ENCODE measurements at places on chromosomes 16 and 17.

- DNase-seq = no peak
Observed at GRCh38 chr16:88195911-88196465, 186.8 kb upstream of the ZNF469 start.

DNA sequence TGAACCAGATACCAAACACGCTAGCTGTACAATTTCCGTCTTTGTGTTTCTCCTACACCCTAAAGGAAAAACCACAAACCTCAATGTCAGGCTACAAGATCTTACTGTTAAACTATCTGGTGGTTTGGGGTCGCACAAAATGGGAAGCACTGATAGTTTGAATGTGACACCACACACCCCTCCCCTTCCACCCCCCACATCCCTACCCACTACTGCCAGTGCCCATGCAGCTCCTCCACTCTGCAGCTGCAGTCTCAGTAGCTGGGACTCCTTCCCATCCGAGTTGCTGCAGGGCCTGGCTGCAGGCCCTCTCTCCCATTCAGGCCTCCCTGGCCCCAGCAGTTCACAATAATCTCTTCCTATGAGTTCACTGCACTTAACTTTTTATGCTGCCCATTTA, 18.4 kb downstream of the TRAP1 start:
- DNase-seq = no peak

DNA sequence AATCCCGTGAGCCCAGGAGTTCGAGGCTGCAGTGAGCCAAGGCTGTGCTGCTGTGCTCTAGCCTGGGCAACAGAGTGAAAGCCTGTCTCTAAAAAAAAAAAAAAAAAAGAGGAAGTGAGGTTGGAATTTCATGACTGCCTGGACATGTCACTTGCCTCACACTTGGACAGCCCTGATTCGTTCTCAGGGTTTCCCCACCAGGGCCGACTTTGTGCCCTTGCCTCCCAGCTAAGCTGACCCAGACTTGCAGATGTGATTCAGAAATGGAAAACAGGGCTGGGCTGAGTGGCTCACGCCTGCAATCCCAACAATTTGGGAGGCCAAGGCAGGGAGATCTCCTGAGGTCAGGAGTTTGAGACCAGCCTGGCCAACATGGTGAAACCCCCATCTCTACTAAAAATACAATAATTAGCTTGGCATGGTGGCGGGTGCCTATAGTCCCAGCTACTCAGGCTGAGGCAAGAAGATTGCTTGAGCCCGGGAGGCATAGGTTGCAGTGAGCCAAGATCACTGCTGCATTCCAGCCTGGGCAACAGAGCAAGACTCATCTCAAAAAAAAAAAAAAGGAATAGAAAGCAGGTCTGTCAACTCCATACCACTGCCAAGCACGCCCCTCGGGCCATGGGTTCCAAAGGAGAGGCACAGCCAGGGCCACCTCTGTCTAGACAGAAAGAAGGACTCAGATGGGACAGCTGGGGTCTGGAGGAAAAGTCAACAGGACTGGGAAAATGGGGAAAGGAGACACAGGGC, 46.9 kb downstream of the SOCS1 start:
- DNase-seq = no peak

DNA sequence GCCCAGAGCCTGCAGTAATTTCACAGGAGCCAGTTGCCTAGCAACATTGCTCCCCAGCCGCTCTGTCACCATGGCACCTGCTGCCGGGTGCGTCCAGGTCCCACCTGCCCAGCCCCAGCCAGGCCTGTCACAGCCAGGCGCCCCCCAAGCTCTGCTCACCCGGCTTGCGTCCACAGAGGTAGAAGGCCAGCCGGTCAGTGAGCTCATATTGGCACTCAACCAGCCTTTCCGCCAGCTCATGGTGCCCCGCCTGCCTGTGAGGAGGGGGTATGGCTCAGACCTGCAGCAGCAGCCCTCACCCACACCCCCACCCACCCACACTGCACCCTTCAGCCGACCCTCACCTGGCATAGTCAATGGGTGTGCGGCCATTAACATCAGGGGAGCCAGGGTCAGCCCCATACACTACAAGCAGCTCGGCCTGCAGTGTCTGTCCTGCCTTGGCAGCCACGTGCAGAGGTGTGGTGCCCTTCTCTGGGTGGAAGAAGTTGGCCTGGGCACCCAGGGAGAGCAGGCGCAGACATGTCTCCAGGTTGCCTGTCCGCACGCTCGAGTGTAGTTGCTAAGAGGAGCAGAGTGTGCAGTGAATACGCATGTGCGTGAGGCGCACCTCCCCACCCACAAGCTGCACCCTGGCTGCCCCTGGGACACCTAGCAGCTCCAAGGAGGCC, 7.7 kb downstream of the GIT1 start:
- no peak for DNase-seq

- no peak for DNase-seq
Observed at GRCh38 chr16:86939609-86940008, 361.3 kb downstream of the FOXL1 start.

GRCh38 chr17:19348806-19349205, 13.7 kb downstream of the B9D1 start:
- DNase-seq = no peak
